ENCODE measurements at places on chromosomes 4 and X. TPM values are rescaled to one million over a fixed set of nuclear protein-coding genes. Genes with fewer than 3 reads are reported as not detected.
A peak's percentile ranks its signal among the peaks of the same experiment; 100 is the strongest.

DNA sequence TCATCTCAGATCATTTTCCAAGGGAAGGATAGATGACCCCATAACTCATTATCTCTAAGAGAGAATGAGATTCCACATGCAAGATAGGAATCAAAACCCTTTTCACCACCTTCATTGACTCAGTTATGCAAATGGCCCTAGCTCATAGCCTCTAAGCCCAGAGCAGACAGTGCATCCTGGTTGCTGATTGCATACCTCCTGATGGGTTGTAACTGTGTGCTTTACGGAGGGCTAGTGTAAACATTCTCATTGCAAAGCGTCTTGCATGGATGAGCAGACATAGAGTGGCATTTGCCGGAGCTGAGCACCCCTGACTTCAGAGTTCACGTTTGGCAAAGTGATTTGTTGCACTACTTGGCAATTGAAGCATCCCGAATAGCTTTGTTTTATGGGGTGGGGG, 151.0 kb downstream of the VCX3A start:
- DNase-seq, result no peak

PABPC1L2A gene
- not detected for total RNA-seq

DNA sequence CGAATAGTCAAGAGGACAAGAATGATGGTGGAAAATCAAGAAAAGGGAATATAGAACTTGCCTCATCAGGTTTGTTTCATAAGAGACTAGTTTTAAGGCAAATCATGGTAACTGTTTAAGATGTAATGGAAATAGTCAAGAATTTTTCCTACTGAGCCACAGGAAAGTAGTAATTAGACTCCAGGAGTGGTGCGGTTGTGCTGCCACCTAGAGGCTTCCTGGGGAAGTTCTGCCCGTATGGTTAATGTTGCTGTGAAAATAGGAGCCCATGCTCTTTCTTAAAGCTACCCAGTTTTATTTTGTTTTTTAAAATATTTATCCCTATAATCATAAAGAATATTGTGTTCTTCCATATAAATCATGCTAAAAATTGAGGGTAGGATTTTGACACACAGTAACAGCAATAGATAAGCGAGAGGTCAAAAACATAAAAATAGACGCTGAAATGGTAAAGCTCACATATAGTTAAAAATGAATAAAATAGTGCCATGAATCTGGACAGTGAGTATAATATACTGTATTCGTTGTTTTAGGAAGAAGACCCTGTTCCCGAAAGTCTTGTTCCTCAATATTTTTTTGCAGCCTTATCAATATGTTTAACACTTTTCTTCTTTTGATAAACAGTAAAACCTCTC, 87.0 kb downstream of the PHOX2B start:
- peak; percentile 70 for DNase-seq

GRCh38 chr4:41814565-41814964, 66.0 kb upstream of the PHOX2B start:
- DNase-seq, result no peak

DNA sequence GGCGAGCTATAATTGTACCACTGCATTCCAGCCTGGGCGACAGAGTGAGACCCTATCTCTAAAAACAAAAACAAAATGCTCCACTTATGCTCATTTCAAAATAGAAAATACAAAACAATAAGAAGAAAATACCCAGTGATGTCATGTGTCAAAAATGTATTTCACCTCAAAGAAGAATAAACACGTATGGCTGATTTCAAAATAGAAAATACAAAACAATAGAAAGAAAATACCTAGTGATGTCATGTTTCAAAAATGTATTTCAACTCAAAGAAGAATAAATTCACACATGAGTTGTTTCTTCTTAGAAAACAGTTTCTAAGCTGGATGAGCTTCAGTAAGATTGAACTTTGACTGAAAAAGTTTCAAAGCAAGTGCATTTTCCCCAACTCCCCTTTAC, 20.3 kb upstream of the PDCL2 start:
- no peak for DNase-seq

DNA sequence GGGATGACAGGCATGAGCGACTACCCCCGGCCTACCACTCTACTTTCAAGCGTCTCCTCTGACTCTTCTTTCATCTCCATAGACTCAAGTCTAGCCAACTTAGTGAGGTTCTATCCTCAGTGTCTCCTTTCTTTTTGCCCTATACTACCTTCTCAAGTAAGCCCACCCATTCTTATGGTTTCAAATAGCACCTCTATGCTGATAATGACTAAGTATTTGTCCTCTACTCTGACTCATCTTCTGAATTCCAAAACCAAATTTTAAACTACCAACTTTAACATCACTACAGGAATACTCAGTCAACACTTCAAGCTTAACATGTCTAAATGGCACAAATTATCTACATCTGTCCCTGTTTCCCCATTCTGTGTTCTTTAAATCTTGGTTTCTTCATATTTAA, 47.8 kb downstream of the ELF2 start:
- no peak for DNase-seq

DNA sequence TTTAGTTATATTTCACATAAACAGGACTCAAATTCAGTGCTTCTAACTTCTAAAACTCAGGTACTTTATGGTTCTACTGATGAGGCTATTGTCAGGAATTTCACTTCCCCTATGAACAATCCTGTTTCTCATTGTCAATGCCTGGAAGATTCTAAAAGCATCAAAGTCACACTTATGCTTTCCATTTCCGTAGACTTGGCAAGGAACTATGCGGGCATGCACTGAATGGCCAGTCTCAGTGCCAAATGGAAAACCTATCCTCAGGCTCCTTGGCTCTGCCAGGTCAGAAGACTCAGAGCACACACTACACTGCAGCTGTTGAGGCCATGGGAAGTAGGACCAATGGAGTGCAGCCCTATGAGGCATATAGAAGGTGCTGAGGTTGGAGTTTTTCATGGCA, 97.0 kb upstream of the PTPN13 start:
- no peak for DNase-seq

- no peak for DNase-seq
These were observed 28.4 kb upstream of the CLCN4 start for GRCh38 chrX:10128386-10128785.

- DNase-seq, result no peak
These were observed 207.8 kb downstream of the CXXC4 start for GRCh38 chr4:104286867-104287266.

DNA sequence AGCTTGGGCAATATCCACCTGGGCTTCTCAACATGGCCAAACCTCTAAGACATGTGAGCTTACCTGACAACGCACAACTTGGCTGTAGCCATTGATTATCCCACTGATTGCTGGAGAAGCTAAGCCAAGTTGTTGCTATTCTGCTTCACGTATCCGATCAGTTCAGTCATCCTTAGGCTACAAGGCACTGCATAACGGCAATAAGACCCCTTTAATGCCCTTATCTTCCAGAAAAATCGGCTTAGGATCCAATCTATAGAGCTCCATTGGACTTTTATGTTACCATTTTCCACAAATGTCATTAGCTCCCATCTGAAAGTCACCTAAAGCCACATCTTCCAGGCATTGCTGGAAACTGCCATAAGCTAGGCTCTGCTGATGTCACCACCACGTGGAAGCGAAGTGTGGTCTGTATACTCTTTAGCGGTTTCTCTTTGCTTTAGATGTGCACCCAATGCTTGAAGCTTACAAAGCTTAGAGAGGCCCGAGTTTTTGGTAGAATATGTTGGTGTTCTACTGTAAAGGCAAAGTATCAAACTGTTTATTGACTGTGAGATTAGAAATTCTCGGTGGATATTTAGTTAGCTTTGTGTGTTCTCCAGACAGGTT, 163.1 kb downstream of the CPE start:
- no peak for DNase-seq

AKAP17A gene
- 38.3 TPM for total RNA-seq

HTRA3 gene
- 0.14 TPM for total RNA-seq

DNA sequence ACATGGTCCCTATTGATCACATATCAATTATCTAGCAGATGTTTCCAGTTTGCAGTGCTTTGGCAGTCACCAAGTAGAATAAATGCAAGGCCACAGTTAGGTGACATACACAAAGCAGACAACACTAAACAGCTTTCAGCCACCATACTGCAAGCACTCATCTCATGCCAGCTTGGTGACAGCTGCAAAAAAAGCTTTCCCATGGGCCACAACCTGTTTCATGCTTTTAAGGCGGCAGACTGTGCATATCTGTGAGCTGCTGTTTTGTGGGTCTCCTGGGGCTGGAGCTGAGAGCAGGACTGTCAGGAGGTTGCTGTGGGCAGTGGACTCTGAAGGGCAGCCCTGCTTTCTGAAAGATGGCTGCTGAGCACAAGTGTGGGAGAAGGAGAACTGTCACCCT, 82.6 kb downstream of the FHDC1 start:
- DNase-seq, result no peak

DNA sequence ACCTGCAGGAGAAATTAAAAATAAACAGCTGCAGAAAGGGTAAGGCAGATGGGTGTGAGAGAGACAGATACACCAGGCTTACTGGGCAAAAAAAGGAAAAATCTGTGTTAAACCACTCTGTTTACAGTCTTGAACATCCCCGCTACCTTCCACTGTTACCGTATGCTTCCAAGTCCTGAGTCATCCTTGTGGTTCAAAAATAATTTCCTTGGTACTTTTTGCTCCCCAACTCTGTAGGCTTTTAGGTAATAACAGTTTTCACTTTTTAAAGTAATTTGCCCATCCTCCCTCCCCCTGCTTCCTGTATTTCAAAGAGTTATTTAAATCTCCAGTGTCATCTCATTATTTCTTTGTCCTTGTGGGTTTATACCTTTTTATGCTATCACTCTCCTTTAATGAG, 210.1 kb upstream of the FAT4 start:
- DNase-seq, result no peak

Measured in G401 (cell line).